Muscle of back (tissue), 13 donors: ENCODE measurements at places on chromosomes 12 and 14.

DNA sequence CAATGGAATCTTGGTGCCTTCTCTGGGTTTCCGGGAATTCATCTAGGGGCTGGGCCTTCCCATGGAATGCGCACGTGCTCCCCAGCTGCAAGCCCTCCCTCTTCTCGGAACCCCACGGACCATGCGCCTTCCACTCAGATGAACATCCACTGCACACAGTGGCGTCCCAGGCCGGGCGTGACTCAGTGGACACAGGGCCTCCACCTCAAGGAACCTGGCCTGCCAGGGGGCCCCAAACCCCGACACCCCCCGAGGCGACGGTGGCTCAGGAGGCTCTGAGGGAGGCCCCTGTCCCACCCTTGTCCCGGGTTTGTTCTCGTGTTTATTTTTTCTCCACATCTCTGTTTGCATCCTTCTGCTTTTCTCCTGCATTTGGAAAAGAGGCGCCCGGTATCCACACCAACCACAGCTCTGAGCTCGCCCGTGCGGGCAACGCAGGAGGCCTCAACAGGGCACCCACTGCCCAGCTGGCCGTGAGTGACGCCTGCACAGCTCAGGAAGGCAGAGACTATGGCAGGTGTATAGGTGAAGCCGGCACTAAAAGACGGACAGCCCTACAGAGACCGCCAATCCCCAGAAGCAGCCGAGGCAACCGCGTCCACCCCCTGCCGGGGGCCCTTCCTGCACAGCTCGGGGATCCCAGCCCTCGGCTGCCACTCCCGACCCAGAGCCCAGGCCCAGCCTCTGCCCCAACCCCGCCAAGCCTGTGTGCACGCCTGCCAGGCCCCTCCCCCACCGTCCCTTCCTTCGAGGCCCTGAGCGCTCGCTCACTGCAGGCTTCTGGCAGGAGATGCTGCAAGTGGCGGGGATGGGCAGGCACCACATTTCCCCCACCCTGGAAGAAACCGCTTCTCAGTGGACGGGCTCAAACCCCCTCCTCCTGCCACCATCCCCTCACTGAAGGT, 23.8 kb upstream of the GALNT9 start:
- DNase-seq = no peak

- DNase-seq = no peak
These were observed 105.8 kb downstream of the KCNC2 start for GRCh38 chr12:75103822-75104221.

DNA sequence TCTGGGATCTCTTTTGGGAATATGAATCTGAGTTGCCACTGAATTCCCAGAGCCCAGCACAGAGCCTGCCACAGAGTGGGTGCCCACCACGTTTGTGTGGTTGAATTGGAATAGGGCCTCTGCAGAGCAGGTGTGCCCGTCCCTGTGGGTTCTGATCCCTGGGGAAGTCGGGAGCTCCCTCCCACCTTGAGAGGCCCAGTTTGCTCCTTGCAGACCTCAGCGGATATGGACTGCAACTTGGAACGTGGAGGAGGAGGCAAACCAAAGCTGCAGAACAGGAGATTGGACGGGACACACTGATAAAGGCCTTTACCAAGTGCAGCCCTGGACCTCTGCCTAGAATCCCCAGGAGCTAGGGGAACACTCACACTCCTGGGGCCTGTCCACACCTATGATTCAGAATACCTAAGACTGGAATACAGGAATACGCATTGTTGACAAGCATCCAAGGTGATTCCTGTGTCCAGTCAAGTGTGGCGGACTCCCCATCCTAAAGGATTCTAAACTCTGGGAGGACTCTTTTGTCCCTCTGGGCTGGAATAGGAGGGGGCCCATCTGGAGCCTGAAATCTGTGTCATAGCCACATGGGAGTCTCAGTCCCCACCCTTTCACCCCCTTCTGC, 2.4 kb downstream of the KRT76 start:
- no peak for DNase-seq

GRCh38 chr12:103637429-103637828, 50.4 kb downstream of the STAB2 start:
- DNase-seq = no peak

- DNase-seq = no peak
These were observed 505 bp upstream of the BCDIN3D start for GRCh38 chr12:49843411-49843810.

DNA sequence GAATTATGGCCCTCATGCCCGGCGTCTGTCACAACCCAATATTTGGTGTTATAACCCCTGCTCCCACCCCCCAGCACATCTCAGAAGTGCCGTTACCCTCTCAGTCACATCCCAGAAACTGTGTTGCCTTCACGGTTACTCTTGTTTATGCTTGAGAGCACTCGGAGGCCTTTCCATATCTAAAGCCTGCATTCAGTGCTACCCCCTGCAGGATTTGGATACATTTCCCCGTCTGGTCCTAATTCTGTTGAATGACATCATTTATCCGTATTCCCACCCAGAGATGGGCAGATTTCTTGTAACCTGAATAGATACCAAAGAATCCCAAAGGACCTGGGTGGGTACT, 19.1 kb upstream of the FOS start:
- DNase-seq = no peak

DNA sequence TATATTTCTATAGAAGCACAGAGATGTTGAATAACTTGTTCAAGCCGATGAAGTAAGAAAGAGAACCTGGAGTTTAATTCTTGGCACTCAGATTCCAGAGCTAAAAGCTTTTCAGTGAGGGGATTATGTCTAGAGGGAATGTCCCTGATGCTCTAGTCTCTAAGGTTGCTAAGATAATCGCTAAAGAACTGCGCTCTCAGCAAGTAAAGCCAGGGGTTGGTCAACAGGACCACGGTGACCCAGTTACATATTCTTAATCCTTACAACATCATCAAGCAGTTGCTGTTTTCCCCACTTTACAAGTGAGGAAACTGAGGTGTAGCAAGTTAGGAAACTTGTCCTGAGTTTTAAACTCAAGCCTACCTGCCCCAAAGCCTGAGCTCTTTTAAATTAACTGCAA, 110.8 kb downstream of the DAD1 start:
- no peak for DNase-seq
